Upper lobe of left lung (tissue), 6 donors: ENCODE measurements at places on chromosomes 11 and 22.

DNA sequence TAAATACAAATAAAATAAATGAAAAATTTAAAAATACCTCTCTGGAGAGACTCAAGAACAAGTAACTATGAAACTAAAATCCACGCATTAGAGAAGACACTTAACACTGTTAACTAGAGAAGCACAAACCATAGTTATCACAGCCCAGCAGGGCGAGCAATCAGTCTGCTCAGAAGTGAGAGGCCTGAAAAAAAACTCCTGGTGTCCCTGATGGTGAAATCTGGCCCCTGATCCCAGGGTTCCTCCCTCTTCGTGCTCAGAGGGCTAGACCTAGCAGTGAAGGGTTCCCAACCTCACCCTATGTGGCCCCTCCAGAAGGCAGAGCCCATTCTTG lies 49.7 kb upstream of the VPREB1 start:
- H3K4me1 ChIP-seq = no peaks in the 10 kb centered on the region
- H3K27me3 ChIP-seq = no peaks in the 10 kb centered on the region
- no peak overlapping the region for H3K4me3 ChIP-seq
- H3K27ac ChIP-seq = no peak overlapping the region
- no peak for DNase-seq

GRCh38 chr22:37070744-37071143 lies 19.2 kb downstream of the KCTD17 start:
- no peak overlapping the region for H3K4me3 ChIP-seq
- H3K4me1 ChIP-seq = no peaks in the 10 kb centered on the region
- H3K27ac ChIP-seq = no peak overlapping the region
- no peaks in the 10 kb centered on the region for H3K36me3 ChIP-seq
- H3K27me3 ChIP-seq = no peaks in the 10 kb centered on the region
- DNase-seq = no peak

GRCh38 chr11:2771758-2772466 lies 72.1 kb upstream of the KCNQ1OT1 start:
- no peak overlapping the region for H3K4me3 ChIP-seq
- no peaks in the 10 kb centered on the region for H3K4me1 ChIP-seq
- H3K27ac ChIP-seq = no peak overlapping the region
- peak; percentile 15 for DNase-seq
- H3K27me3 ChIP-seq = no peaks in the 10 kb centered on the region

DNA sequence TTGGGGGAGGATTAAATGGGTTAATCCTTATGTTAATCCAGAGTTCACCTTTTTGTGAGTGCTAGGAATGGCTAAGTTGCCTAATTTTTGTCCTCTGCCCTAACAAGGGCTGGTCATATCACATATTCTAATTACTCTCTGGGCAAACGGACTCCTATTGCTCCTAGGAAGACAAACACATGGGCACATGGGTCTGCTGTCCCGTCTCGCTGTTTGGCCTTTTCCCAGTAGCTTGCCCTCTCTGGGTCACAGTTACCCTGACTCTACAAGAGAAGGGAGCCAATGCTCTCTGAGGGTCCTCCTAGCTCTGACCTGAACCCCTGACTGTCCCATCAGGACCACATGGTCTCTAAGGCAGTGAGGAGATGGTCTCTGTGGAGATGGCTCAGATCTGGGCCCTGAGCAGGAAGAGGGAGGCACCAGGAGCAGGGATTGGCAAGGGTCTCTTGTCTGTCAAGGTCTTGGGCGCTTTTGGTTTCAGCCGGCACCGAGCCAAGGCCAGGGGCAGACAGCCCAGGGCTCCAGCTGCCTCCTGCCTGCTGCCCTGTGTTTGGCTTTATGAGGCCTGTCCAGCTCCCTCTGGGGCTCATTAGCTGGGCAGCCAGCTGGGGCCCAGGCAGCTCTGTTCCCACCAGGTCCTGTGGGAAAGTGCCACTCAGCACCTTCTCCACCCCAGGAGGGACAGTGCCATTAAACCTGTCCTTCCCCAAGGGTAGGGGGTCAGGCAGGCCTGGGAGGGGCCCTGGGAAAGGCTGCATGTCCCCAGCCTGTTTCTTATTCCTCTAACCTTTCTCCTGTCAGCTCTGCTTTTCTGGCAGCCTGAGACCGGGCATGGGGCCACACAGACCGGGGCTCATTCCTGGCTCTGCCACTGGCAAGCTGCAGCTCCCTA lies 559.9 kb downstream of the MN1 start:
- H3K27me3 ChIP-seq = no peaks in the 10 kb centered on the region
- no peak overlapping the region for H3K4me3 ChIP-seq
- no peaks in the 10 kb centered on the region for H3K36me3 ChIP-seq
- H3K27ac ChIP-seq = no peak overlapping the region
- DNase-seq = no peak
- H3K4me1 ChIP-seq = no peaks in the 10 kb centered on the region

- no peak for DNase-seq
- H3K4me1 ChIP-seq = peaks cover 28% of the 10 kb centered on the region
- no peak overlapping the region for H3K4me3 ChIP-seq
- H3K36me3 ChIP-seq = peaks cover 36% of the 10 kb centered on the region
- H3K27me3 ChIP-seq = no peaks in the 10 kb centered on the region
- no peak overlapping the region for H3K27ac ChIP-seq
These were observed 42.5 kb downstream of the ARFGAP3 start for GRCh38 chr22:42814616-42815015.

DNA sequence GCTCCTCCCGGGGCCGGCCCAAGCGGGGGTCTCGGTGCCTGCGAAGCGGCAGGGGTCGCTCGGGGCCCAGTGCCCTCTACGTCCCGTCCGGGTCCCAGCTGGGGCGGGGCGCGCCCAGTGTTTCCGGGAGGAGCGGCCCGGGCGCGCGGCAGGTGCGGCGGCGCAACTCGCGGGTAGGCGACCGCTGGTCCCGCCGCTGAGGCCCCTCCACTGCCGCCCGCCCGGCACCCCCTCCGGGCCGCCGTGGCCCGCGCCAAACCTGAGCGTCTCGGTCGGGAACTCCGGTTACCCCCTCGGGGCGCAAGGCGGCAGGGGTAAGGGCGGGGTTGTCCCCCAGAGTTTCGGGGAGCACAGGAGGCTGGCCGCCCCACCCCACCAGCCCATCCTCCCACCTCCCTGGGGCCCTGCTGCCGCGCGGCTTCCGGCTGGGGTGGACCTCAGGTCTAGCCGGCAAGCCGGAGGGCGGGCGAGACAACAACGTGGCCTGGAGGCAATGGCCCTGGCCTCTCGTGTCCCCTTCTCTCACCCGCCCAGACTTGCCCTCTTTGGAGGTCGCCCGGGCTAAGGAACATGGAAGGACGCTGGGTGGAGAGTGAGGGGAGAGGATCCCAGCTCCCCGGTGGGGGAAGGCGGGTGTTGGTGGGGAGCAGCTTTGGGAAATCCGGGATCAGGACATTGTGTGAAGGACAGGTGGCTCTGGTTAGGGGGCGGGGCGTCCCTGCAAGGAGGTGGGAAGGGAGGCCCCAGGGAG lies 398 bp upstream of the CRACR2B start:
- peak overlapping the region; percentile 22 for H3K4me3 ChIP-seq
- no peaks in the 10 kb centered on the region for H3K27me3 ChIP-seq
- DNase-seq = peak; percentile 82

DNA sequence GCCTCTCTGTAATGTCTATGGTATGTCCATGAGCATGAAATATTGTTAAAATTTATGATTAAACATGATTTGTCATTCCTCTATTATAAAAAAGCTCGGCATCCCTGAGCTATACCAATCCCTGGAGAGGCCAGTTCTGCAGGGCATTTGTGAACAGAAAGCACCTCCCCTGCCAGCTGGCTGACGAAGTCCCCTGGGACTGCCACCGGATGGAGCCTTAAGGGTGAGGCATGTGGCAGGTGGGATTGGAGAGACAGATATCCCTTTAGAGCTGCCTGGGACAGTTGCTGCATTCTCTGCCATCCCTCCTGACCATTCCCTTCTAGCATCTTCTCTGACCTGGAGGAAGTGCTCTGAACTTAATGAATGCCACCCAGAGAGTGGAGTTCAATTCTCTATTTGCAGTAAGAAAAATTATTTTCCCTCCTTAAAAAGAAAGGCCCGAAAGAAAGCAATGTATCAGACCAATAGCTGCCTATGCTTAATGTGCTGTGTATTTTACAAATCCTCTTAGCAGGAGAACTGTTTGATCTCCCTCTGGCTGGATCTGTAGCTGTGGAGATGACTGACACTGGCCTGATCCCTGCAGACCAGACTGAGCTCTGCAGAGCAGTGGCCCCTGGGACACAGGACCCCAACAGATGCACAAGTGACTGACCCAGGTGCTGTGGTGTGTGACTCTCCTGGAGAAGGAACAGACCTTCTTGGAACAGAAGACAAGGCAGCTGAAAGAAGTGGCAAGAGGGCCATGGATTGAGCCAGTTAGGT lies 219.0 kb upstream of the NAV2 start:
- no peak overlapping the region for H3K4me3 ChIP-seq
- H3K36me3 ChIP-seq = no peaks in the 10 kb centered on the region
- DNase-seq = no peak
- H3K4me1 ChIP-seq = no peaks in the 10 kb centered on the region
- H3K27ac ChIP-seq = no peak overlapping the region
- no peaks in the 10 kb centered on the region for H3K27me3 ChIP-seq

DNA sequence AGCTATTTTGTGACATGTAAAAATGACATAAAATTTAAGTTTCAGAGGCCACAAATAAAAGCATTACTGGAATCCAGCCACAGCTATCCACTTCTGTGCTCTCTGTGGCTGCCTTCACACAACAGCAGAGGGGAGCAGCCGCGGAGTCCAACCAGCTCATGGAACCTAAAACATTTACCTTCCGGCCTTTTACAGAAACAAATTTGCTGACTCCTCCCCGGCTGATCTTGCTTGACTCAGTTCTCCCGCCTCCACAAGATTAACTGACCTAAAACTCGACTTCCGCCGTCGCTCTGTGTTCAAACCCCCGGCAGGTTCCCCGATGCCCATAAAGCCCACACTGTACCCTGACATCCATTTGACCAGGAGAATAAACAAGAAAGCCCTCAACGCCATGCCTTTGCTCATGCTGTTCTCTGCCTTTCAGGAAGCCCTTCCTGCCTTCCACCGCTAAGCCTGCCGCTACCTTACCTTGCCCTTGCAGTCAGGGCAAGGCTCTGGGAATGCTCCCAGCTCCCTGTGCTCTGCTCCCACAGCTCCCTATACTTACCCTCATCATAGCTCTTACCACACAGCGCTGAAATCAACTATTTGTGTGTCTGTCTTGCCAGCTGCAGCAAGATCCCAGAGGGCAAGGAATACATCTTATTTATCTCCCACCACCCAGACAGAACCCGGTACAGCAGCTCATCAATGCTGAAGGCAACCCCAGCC lies 35.4 kb downstream of the MICAL3 start:
- no peak overlapping the region for H3K4me3 ChIP-seq
- no peak for DNase-seq
- H3K27me3 ChIP-seq = no peaks in the 10 kb centered on the region
- H3K27ac ChIP-seq = no peak overlapping the region
- H3K4me1 ChIP-seq = peaks cover 3% of the 10 kb centered on the region

GRCh38 chr11:125583496-125583895 lies 9.2 kb upstream of the STT3A start:
- DNase-seq = no peak
- H3K27me3 ChIP-seq = no peaks in the 10 kb centered on the region
- H3K4me3 ChIP-seq = no peak overlapping the region
- H3K36me3 ChIP-seq = peaks cover 64% of the 10 kb centered on the region
